WERI-Rb-1 (cell line): ENCODE measurements at places on chromosomes 4 and X.
A peak's percentile ranks its signal among the peaks of the same experiment; 100 is the strongest.

GRCh38 chr4:7607156-7607910, 172.6 kb upstream of the PSAPL1 start:
- DNase-seq: no peak

GRCh38 chr4:69214716-69215115, at the start of gene UGT2B11:
TSS of gene UGT2B11 (minus strand) at chr4:69214748. CDS start at chr4:69214722, 26 bp downstream.
- no peak for DNase-seq

DNA sequence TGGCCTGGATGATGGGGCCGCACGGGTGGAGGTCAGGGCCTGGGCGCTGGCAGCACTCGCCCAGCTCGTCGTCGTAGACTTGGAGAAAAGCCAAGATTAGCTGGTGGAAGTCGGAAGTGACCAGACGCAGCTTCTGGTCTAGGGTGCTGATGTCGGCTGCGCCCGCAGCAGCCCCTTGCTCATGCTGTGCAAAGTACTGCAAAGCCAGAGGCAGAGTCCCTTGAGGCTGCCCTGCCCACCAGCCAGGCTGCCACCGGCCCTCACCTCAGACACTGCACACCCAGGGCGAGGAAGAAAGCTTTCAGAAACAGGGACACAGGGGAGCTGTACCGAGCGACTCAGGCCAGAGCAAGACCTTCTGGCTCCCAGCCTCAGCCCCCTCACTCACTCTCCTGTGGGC, 9.7 kb upstream of the TREX2 start:
- DNase-seq: no peak

GRCh38 chr4:57291911-57292310, 181.7 kb upstream of the IGFBP7 start:
- DNase-seq: no peak

- DNase-seq: no peak
Measured at GRCh38 chr4:94603170-94603747, 151.5 kb downstream of the PDLIM5 start.

DNA sequence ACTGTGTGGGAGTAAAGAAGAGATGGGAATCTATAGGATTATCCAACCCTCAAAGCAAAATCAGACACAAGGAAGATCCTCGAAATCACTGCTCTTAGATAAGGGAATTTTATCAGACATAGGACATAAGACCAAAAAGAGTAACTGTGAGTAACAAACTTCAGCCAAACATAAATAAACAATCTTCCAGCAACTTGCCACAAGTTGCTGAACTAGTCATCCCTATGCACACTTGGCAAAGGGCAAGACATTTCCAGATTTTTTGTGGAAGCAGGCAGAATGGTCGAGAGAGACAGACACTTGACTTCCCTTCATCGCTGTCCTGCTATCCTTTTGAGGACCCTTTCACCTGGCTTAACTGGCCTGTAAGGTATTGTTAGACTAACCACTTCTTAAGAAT, 89.6 kb downstream of the KCNIP4 start:
- DNase-seq: no peak

- DNase-seq: peak; percentile 44
Measured at GRCh38 chr4:168540086-168540485, 43.2 kb downstream of the PALLD start.

- DNase-seq: no peak
Measured at GRCh38 chr4:75924309-75924827, 16.4 kb downstream of the NAAA start.

DNA sequence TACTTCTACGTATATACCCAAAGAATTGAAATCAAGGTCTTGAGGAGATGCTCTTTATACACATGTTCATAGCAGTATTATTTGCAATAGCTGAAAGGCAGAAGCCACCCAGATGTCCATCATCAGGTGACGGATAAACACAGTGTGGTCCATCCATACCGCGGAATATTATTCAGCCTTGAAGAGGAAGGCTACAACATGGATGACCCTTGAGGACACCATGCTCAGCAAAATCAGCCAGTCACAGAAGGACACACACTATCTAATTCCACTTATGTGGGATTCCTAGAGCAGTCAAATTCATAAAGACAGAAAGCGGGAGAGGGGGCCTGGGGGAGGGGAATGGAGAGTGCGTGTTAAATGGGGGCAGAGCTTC, 44.5 kb downstream of the RGS12 start:
- no peak for DNase-seq

GRCh38 chr4:169252339-169253112, 18.2 kb downstream of the SH3RF1 start:
- no peak for DNase-seq

GRCh38 chr4:6772223-6772928, 10.2 kb upstream of the KIAA0232 start:
- DNase-seq: no peak
